ENCODE measurements at places on chromosomes 4 and X.
A peak's percentile ranks its signal among the peaks of the same experiment; 100 is the strongest.

- no peak for DNase-seq
Observed at GRCh38 chr4:153747406-153747955, 12.3 kb downstream of the RNF175 start.

DNA sequence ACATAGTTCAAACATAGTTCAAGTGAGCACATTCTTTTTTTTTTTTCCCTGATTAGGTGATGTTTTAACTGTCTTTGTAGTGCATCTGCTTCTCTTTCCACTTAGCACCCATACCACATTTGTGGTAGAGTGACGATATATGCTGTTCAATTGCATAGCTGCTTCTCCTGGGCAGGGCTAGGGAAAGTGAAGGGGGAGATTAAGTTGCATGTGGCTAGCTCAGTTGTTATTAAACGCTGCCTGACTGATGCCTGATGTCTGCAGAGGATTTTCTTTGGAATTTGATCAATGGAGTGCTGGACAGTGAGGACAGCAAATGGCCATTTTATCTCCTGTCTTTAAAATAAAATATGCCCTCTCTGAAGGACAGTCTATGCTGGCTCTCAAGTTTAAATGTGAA, 63.7 kb downstream of the ANK2 start:
- no peak for DNase-seq

DNA sequence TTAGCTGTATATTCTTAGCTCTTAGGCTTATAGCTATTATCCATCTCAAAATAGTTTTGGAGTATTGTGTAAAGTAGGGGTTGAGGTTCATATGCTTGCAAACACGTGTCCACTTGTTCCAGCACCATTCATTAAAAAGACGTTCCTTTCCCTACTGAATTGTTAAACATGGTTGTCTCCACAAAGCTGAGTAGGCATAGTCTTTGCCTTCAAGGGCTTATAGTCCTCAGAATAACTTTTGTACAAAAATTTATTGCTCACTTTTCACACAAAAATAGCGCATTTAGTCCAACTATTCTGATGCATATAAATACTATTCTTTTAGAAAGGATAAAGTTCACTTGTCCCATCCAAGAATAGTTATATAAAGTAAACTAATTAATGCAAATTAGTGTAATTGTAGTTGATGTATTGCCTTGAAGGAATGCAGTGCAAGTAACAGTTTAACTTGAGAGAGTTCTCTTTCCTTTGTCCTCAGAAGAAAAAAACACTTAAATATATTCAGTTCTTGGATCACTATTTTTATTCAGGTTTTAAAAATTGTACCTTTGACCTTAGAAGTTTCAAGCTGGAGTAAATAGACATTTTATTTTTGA, 14.1 kb downstream of the LRIT3 start:
- no peak for DNase-seq

DNA sequence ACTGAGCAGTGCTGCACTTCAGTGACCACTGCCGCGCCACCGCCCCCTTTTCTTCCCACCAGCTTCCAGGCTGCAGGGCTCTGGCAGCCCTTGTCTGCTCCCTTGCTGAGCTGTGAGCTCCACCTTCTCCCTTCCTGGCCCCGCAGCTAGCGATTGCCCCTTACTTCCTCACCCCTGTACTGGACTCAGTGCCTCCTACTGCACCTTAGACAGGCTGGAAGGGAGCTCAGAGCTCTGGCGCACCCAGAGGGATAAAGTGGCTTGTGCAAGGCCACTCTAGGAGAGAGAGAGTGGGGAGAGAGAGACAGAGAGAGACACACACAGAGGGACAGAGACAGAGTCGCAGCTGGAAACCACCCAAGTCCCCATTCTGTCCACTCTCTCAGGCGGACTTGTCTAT, 6.0 kb downstream of the RASL11B start:
- DNase-seq = no peak

GRCh38 chrX:103464072-103464773, 55.1 kb downstream of the RAB40A start:
- DNase-seq = peak; percentile 14

- no peak for DNase-seq
Observed at GRCh38 chr4:176309046-176309445, 10.7 kb upstream of the SPCS3 start.

- no peak for DNase-seq
Observed at GRCh38 chr4:2251795-2252529, 9.9 kb downstream of the MXD4 start.

DNA sequence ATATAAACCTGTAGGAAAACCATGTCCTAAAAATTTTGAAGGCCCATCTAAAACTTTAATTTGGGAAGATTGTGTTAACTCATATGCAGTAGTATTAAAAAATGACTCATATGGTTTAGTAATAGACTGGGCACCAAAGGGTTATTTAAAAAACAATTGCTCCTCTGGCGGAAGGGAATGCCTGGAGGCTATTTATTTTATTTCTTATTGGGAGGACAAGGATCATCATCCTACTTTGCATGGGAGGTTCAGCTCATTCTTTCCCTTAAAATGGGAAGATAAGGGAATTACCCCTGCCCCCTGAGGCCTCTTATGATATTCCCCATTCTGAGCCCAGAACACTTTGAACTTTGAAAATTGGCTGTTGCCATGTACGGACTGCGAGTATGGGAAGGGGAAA, 29.7 kb upstream of the MGST2 start:
- DNase-seq = no peak

- no peak for DNase-seq
Observed at GRCh38 chr4:107751670-107752069, 31.6 kb upstream of the PAPSS1 start.

DNA sequence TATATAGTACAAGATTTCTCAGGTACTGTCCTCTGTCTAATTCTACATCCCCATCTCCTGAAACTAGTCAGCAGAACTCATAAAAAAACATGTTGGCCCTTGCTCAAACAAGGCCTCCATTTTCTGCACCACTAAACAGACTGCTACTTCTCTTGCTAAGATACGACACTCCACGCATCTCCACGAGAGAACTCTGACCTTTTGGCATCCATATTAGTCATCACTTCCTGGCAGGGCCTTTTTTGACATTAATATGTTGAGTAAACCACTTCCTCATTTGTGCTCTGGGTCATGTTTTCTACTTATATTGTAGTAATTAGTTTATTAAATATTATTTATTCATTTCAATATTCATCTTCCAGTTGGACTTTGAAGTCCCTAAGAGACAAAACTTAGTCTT, 65.6 kb downstream of the DCAF8L1 start:
- DNase-seq = no peak

DNA sequence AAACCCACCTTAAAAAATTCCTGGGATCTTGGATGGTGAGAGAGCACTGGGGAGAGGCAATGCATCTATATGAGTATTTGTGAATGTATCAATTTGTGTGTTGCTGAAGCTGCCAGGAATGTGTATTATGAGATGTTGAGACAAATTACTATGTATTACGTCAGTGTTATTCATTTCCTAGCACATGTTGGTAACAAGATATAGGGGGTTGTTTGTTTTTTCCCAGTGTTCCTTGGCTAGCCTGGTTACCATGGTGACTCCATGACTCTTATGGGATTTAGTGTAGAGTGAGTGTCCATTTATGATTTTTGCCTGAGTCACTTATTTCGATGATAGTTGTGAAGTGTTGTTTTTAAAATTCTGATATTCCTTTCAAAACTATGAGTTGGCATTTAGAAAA, 65.6 kb downstream of the RAB40A start:
- no peak for DNase-seq

DNA sequence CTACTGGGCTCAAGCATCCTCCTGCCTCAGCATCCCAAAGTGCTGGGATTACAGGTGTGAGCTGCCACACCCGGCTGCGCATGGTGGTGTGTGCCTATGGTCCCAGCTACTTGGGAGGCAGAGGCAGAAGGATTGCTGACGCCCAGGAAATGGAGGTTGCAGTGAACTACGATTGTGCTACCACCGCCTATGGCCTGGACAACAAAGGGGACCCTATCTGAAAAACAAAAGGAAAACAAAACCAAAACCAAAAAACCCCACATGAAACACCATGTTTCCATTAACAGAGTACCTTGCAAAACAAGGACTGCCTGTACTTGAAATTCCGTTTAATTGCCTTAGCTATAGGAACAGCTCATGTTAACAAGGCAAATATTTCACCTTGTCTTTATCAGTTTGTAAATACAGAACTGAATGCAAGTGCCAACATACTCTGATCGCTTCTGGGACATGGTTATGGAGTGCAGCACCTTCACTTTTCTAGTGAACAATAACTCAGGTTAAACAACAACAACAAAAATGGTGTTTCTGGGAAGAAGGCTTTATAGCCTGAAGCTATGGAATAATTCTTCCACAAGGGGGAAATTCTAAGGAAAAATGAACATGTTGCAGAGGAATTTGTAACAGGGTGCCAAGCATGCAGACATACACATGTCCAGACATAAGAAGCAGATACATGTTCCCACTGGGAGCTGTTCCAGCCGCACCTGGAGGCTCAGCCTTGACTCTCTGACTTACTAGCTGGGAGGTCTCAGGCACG, 73.2 kb upstream of the STS start:
- DNase-seq = no peak

DNA sequence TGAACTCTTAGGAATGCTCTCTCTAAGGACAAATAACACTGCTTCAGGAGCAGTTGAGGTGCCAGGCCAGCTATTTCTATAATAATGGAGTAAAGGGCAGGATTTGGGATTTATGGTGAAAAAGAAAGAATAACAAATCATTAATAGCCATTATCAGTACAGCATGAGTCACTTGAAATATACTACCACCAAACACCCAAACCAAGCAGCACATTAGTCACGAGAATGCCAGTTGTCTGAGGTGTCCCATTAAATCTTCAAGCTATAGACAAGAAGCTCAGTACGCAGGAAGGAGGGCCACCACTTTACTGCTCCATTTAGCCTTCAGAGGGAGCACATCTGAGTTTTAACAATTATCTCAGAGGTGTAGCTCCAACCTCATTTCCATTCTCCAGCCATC, 106.8 kb upstream of the MAGEA10 start:
- DNase-seq = no peak

GRCh38 chr4:156901871-156902270, 69.7 kb downstream of the PDGFC start:
- DNase-seq = no peak

- DNase-seq = no peak
Observed at GRCh38 chr4:40211224-40212185, 14.7 kb downstream of the RHOH start.

DNA sequence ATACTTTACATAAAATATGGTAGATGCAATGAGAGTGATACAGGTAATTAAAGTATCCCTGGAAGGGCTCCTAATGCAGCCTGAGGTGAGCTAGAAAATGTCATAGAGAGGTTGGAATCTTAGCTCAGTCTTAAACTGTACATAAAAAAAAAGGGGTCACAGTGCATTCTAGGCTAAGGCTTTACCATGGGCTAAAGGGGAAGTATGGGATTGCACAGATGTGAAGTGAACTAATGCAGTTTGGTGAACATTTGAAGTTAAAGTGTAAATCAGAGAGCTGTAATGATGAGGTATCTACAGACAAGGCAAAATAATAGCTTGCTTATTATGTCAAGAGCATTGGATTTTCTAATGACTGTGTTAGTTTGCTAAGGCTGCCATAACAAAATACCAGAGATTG, 405.9 kb downstream of the ADGRL3 start:
- no peak for DNase-seq

DNA sequence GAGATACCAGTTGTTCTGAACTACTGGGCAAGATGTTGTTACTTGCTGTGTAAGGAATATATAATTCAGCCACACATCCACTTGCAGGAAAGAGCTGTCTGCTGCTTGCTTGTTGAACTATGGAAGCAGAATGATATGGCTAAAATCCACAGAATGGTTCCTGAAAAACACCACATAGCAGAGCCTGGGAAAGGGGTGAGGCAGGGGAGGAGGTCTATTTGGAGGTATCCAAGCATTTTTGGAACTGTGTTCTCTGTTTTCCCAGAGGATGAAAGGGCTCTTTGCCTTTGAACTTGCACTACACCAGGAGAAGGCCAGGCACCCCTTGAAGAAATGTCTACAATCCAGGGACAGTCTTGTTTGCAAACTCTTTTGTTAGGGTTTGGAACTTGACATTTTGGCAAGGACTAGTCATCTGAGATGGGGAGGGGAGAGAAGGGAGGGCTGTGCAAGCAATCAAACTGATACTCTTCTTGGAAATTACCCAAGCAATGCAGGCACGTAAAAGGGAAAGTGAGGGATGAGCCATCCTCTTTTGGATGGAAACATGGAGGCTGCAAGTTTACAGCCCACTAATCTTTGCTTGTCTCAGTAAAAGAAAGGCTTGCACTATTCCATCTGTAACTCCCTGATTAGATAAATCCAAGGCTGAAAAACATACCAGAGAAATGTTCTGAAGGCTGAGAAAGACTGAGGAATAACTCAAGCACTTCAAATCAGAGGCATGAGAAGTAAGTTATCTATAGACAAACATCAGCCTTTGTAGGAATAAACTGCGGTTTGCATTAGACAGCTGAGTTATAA, 141.0 kb downstream of the TSPAN5 start:
- no peak for DNase-seq

DNA sequence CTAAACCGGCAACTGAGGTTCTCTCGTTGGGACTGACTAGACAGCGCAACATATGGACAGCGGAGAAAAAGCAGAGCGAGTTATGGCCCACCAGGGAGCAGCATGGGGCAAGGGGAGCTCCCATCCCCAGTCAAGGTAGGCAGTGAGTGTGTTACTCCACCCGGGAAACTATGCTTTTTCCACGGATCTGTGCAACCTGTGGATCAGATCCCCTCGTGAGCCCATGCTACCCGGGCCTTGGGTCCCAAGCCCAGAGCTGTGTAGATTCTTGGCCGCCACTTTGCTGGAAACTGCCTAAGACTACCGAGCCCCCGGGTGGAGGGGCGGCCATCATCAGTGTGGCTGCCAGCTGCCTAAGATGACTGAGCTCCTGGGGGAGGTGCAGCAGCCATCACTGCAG, 140.9 kb downstream of the PAPSS1 start:
- DNase-seq = no peak

DNA sequence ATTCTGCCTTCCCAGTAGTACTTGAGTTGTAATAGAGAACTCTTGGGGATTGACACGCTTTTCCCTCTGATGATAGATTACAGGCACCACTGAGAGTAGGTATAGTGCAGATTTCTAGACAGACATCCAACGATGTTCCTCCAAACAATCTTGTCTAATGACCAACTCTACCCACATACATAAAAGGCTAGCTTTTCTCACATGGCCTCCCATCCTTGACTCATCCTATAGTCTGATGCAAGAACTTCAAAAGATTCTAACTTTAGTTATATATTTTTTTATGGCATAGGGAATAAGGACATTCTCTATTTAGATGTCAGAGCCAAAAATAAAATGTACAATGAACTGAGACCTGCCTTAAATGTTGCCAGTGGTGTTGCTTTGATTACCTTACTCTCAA, 60.9 kb downstream of the GLRA2 start:
- DNase-seq = no peak

Data from activated CD4-positive, alpha-beta T cell treated with anti-CD3 and anti-CD28 coated beads, Interleukin-2, amount 50 U/mL, for 4 hours (primary cell).